Foreskin keratinocyte (primary cell): ENCODE measurements at places on chromosomes 2 and 18.
A peak's percentile ranks its signal among the peaks of the same experiment; 100 is the strongest.

DNA sequence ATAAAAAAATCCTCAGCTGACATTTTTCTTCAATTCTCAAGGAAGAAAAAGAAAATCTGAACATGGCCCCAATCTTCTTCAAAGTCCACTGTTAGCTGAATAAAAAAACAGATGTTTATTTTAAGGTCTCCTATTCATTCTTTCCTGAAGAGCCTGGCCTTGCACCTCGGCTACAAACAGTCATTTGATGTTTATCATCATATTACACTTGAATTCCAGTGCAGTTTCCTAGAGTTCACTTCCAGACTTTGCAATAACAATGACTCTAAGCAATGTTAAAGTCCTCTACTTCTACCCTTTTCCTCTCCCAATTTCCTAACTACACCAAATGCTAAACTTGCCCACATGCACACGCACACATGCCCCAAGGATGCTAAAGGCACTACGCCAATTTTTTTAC is 70.1 kb downstream of the NOL10 start:
- no peak for DNase-seq

DNA sequence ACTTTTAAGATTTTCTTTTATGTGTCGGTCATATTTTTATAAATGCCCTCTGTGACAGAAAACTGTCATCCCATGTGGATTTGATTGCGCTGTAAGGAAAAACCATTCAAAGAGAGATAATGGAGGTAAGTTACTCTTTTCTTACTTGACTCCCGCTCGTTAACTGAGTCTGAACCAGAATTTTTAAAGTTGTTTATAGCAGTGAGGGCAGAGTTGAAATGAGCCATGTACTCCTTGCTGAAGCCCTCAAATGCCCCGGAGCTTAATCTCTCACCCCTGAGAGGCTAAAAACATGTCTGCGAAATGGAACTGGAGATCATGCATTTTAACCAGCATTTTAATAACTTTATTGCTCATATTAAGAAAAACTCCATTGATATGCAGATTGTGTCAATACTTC is 320.0 kb upstream of the SOX11 start:
- no peak for DNase-seq

DNA sequence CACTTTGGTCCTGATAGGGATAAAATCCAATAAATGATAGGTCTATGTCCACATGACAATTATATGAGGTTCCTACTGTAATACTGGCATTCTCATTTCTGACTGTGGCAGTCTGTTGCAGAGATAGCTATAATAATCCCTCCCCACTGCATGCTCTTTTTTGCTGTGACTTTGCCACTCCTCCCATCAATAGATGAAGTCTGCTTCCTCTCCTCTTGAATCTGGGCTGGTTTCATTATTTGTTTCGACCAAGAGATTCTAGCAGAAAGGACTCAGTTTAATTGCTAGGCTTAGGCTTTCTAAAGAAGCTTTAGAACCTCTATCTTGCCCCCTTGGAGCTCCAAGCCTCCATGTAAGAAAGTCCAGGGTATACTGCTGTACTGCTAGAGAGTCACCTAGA is 23.3 kb upstream of the CREB1 start:
- no peak for DNase-seq

DNA sequence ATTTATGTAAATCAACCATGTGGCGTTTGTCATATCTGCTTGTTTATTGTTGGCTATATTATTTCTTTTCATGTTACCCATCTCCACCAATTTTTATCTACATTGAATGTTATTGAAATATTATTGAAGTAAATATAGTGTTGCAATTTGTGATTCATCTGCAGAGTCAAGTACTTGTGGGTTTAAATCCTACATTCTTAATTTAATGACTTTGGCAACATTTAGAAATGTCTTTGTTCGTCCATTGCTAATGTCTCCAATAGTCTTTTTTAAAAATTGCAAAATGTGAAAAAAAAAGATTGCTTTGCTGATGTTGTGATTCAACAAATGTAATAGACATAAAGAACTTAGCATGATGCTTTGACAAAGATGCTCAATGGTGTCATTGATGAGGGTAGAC is 1572.8 kb upstream of the PIK3C3 start:
- no peak for DNase-seq

DNA sequence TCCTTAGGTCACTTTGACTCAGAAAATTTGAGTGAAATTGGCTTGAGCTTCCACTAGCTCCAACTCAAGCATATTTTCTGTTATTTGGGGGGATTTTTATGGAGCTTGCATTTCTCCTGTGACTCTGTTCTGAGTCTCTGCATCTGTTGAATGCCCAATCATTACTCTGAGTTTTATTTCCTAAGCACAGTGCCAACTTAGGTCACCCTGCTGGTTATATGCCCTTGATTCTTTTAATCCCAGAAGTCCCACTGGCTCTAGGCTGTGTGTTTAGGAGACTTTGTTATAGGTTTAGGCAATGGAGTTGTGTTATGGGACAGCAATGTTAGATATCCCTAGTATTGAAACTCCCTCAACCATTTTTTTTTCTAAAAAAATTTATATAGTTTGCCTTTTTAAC is 198.2 kb upstream of the DTNA start:
- no peak for DNase-seq

GRCh38 chr2:186437719-186438118 is 48.3 kb upstream of the ZC3H15 start:
- peak; percentile 13 for DNase-seq

DNA sequence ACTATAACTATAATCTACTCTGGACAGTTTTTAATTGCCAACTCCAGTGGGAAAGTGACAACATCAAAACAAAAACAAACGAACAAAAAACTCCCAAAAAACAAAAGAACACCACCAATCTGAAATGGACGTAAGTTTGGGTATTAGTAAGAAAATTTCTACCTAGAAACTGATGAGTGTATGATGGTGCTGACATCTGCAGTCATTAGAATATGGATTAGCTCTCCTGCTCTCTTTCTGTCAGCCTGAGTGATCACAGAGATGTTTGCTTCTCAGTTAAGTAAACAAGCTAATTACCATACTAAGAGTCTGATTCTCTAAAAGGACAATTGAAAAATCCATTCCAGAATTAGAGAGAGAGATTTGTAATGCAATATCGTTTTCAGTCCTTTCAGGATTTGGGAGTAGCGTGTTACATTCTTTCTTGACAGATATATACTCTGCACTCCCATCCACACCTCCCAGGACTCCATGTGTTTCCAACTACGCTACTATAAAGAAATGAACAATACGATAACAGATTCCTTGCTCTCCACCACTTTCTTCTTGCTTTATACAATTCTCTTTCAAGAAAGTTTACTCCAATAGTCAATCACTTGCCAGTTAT is 1347.4 kb upstream of the PIK3C3 start:
- no peak for DNase-seq

DNA sequence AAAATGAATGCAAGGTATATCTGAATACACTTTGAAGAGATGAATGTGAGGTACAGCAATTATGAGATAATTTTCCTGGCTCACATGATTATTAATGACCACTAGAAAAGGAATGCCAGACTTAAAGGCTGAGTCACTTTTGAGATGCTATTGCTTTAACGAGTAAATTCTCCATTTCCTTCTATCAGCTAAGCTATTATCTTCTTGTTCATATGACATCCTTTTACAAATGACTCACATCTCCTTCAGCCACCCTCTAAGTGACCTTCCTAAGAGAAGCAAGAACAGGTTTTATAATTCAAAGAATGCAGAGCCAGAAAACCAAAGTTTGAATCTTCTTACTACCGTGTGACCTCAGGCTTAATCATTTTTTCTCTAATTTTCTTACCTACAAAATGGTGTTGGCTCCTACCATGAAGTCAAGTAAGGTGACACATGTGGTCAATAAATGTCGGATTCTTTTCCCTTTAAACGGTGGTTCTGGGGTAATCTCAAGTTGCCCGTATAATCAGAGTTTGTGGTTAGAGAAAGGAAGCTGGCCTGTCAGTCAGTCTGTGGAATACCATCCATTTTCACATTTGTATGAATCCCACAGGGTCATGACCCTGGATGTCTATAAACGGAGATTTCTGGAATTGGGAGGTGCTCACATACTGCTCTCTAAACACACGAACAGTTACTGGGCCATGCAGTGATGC is 184.0 kb upstream of the PID1 start:
- peak; percentile 88 for DNase-seq

GRCh38 chr2:96251721-96252292 is 14.0 kb downstream of the TMEM127 start:
- DNase-seq: no peak

GRCh38 chr2:207953354-207953753 is 72.0 kb downstream of the PLEKHM3 start:
- DNase-seq: no peak

DNA sequence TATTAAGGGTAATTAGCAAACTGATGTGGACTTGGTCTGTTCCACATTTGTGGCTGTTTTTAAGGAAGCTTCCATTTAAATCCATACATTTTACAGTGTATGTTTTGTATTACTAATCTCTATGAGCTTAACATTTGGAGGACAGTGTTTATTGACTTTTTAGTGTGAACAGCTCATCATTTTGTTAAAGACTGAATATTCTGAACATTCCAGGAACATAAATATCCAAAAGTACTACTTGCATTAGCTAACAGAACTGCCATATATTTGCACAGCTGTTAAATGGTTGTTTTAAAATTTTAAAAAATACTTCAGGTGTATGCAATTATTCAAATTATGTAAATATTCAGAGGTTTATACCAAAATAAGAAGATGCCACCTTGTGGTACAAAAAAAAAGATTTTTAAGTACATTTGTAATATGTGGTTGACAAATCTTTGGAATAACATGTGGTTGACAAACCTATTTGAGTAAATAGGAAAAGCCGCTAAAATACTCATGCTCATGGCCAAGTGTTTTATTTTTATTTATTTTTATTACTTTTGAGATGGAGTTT is 439.7 kb upstream of the FANCL start:
- no peak for DNase-seq

GRCh38 chr2:232573771-232574435 is 23.4 kb downstream of the EIF4E2 start:
- DNase-seq: no peak

DNA sequence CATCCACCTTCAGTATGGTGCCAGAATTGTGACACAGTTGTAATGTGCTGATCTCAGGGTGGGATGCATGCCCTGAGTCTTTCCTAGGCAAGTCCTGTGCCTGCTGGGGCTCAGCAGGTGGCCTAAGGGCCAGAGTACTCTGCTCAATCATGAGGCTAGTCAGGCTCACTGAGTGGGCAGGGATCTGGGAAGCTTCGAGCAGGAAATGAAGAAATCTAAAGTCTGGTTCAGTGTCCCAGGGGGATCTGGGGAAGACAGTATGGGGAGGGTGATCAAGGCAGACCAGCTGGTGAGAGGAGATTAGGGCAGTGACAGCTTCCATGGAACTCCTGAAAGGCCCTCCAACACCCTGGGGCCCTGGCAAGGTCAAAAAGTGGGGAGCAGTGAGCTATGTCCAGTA is 8.9 kb upstream of the ANKRD29 start:
- DNase-seq: no peak
